ENCODE measurements at places on chromosomes 11 and 22.

- DNase-seq = no peak
Measured at GRCh38 chr22:43205261-43205691, 18.3 kb upstream of the TTLL12 start.

DNA sequence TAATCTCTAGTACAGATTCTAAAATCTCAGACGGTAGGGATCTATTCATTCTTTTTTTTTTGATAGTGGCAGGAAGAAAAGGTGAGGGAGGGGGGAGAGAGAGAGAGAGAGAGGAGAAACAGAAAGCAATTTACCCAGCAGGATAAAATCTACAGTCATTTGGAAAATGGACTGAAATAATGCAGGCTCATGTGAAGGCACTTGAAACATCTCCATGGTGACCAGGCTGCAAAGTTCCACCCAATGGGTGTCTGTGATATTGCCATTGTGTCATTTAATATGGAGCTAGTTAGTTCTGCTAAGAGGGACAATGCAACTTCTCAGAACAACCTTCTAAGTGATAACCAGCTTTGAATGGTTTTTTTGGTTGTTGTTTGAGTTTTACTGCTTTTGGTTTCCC, 165.2 kb upstream of the RAG2 start:
- no peak for DNase-seq

DNA sequence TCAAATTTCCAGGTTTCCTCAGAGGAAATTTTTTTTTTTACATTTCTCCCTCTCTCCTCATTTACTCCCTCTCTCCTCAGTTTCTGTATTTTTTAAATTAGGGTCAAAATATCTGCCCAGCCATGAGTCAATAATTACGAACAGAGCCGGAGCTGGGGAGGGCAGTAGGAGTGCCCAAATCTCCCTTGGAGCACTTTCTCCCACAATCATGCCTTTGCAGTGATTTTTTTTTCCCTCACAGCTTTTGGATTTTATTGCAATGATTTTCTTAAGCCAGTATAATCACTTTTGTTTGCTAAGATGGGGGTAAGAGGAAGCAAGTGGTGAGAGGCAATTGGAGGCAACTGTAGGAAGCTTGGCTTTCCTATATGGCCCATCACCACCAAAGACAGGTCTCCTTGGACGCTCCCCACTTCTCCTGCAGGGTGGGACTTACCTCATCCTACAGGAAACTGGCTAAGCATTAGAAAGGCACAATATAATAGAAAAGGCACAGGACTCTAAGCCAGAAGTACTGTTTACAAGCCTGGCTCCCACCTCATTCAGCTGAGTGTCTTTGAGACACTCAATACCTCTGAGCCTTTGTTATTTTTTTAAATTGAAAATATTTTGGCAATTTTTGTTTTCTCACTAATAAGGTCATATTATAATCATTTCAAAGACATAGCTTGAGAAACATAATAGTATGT, 192.6 kb upstream of the PITPNB start:
- DNase-seq = no peak

DNA sequence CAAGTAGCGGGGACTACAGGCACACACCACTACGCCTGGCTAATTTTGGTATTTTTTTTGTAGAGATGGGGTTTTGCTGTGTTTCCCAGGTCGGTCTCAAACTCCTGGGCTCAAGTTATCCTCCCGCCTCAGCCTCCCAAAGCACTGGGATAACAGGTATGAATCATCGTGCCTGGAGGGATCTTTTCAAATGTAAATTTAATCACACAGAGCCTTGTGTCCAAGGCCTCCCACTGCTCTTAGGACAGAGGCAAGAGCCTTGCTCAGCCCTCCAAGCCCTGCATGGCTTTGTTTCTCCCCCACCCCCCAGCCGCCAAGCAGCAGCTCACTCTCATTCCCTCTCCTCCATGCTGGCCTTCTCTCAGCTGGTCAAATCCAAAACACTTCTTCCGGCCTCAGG, 75.3 kb upstream of the CREB3L1 start:
- DNase-seq = no peak

GRCh38 chr11:106989078-106989455, 29.2 kb downstream of the GUCY1A2 start:
- DNase-seq = no peak

DNA sequence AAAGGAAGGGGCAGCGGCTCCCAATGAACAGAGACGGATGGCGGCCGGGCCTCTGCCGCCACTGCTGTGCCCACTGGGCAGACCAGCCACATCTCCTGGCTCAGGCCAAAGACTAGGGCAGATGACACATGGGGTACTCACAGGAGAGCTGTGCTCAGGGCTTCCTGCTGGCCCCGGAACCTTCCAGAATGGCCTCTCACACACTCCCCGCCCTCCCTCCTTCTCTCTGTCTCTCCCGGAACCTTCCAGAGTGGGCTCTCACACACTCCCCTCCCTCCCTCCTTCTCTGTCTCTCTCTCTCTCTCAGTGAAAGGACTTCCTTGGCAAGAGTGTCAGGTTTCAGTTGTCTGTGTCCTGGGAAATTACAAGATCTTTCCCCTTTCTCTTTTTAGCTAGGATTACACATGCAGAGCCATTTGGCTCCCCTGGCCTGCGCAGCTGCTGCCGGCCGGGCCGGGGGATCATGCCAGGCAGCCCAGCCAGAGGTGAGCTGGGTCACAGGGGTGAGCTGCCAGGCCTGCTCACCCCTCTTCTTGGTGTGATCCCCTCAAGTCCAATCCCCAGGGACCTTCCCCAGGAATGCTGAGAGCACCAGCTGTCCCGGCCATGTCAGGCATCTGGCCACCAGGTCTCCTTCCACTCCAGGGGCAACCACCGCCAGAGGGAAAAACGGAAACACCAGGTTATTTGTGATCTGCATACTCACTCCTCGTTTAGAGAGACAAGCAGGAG, 45.3 kb upstream of the ADA2 start:
- DNase-seq = no peak

DNA sequence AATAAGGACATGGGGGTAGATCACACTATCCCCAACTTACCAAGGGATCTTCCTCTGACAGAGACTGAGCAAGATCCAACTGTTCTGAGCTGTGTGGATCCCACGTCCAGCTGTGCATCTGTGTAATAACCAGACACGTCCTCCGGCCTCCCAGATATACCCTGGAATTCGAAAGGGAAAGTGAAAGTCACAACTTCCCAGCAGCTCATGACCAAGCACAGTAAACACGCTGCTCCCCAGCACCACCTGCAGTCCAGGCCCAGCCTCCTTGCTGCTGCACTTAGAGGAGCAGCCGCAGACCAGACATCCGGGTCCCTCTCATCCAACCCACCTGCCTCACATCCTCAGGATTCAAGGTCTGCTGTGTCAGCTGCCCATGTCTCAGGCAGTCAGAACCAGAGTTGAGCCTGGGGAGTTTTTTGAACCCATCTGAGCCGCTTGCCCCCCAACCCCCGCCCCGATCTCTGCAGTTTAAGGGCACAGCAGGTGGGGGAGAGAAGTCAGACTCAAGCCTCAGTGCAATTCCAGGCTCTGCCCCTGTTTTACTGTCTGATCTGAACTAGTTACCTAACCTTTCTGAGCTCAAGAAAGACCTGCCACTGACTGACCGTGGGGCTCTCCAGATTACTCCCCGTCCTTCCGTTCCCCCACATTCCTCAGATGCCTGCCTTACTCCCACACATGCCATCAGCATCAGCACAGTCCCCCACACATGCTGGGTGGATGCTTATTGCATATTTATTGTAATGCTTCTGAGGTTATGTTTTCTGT, at the start of gene APOL2:
Gene APOL2 (minus strand): TSS at position 127 of the 771 bp plus-strand sequence. CDS start 6,365 bp downstream, outside the sequence.
- DNase-seq = peak; percentile 96

DNA sequence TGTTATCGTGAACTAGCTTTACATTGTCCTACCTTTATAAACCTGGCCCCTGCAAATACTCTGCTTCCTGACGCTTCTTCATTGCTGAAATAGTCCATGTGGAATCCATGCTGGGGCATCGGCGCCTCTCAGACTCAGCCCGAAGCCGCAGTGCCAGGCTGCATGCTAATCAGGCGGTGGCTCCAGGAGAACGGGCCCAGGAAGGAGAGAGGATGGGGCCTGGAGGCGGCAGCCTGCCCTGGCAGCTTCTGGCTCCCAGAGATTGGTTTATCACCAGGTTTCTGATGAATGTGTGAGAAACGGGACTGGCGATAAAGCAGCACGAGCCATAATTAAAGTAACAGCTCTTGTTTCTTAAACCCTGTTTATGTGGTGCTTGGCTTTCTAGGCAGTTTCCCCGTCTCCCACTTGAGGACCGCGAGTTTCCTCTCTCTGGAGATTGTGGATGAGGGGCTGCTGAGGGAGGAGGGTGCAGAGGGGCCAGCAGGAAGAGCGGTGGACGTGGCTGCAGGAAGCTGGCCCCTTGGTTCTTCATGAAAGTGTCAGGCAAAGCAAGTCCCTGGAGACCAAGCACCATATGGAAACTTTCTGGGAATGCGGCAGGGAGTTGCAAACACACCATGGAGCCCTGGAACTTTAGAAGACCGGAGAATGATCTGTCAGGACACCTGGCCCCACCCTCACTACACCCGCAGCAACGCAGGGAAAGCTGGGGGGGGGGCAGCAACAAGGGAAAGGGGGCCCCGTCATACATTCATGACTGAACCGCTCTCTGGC, 93.4 kb downstream of the NTM start:
- DNase-seq = no peak

DNA sequence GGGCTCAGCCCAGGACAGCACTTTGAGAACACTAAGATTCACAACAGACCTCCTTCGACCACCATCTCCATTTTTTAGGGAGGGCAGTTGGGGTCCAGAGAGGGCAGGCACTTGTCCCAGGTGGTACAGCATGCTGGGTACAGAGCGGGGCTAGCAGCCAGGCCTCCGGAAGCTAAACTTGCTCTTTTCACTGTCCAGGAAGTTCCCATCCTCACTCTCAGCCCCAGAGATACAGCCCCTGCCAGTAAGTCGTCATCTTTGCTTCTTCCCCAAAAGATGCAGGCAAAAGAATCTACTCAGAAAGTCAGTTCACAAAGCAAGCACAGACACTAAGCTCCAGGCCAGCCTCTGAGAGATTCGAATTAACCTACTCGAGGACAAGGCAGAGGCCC, 6.7 kb upstream of the RAB3IL1 start:
- no peak for DNase-seq

GRCh38 chr11:77201991-77202841, 74.2 kb downstream of the MYO7A start:
- no peak for DNase-seq

DNA sequence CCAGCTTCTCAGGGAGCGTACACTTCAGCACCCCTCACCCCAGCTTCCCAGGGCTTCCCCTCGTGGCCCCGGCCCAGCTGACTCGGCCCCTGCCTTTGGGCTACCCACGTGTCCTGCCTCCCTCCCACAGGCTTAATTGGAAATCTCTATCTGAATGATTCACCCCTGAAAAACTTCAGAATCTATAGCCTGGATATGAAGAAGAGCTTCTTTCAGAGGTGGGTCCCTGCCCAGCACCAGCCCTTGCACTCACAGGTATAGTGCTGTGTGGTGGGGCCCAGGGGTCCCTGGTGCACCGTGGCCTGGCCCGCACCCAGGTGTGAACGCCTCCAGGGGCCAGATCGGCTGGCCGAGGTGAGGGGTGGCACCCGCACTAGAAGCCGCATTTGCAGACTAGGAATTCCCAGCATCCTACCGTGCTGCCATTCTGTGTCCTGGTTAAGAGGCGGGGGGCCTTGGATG, 38.4 kb downstream of the B3GAT1 start:
- no peak for DNase-seq

DNA sequence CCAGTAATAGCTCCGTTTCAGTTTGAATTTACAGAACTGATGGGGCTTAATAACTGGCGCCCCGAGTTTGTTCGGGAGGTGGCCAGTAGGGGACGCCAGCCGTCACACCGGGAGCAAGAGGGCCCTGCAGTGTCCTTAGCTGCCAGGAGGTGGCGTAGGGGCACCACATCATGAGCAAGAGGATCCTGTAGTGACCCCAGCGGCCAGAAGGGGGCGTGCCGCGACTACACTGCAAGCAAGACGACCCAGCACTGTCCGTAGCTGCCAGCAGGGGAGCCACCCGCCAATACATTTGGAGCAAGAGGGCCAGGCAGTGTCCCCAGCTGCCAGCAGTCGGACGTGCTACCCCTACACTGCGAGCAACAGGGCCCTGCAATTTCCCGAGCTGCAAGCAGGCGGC, 663.7 kb upstream of the B3GAT1 start:
- DNase-seq = no peak

- DNase-seq = no peak
Measured at GRCh38 chr11:62755086-62755615, 1.2 kb upstream of the ZBTB3 start.

DNA sequence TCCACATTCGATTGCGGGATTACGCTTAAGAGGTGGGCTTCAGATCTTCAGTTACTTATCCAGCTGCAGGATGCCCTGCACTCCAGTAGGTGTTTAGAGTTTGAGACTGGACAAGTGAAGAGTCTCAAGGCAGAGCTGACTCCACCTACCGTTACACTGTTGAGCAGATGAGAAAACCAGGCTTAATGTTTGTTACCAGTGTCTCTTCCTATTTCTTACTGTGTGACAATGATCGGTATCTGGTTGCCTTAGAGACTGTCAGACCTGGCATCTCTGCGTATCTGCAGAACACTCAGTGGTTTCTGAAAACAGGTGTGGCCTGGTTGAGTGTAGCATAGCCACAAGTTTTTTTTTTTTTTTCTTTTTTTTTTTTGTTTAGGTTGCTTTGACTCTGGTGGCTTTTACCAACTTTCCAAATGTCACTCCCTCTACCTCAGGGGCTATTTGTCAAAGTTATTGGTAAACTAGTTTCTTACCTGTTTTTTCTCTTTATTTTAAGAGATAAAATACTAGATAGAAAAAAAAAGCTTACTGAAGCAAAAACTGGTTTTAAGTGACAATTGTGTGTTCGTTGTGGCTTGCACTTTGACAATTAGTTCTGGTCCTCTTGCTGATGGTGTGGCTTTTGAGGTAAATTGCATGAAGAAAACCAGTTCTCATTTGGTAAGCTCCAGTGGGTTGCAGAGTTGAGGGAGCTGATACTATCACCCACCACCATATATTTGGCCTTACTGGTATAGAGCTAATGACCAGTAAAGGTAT, 284.8 kb downstream of the ETS1 start:
- DNase-seq = no peak

DNA sequence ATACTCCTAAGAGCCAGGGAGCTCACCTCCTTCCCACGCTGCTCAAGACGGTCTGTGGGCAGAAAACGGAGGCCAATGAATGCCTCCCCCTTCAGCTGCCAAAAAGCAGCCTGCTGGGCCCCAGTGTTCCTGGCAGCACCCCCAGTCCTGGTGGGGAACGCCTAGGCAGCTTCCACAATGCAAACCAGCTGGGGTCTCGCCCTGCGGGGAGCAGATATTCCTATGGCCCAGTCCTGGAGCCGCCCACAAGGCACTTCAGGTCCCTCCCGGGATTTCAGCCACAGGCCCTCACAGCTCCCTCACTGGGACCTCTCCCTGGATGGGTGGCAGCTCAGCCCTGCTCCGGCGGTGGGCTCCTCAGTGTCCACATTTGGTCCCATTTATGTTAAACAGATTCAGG, 29.2 kb downstream of the A4GALT start:
- DNase-seq = no peak

- no peak for DNase-seq
Measured at GRCh38 chr11:68845351-68846002, 3.8 kb upstream of the CPT1A start.

Measured in SHP77 (cell line).